Esophagus muscularis mucosa (tissue), 4 donors: ENCODE measurements at places on chromosomes 12 and 14. TPM values are rescaled to one million over a fixed set of nuclear protein-coding genes. Genes with fewer than 3 reads are reported as not detected.

MGST1 gene
- total RNA-seq = 39.8 TPM

STXBP6 gene
- total RNA-seq = 56.8 TPM

TMEM30B gene
- total RNA-seq = 2.2 TPM

ANO6 gene
- total RNA-seq = 141 TPM

NDRG2 gene
- total RNA-seq = 175 TPM

TAMALIN gene
- total RNA-seq = 26.9 TPM

PDZRN4 gene
- 54.0 TPM for total RNA-seq

TAS2R14 gene
- total RNA-seq = 1.7 TPM

GRCh38 chr12:34377243-34378035 is 355.1 kb downstream of the ALG10 start:
- DNase-seq = no peak

DNA sequence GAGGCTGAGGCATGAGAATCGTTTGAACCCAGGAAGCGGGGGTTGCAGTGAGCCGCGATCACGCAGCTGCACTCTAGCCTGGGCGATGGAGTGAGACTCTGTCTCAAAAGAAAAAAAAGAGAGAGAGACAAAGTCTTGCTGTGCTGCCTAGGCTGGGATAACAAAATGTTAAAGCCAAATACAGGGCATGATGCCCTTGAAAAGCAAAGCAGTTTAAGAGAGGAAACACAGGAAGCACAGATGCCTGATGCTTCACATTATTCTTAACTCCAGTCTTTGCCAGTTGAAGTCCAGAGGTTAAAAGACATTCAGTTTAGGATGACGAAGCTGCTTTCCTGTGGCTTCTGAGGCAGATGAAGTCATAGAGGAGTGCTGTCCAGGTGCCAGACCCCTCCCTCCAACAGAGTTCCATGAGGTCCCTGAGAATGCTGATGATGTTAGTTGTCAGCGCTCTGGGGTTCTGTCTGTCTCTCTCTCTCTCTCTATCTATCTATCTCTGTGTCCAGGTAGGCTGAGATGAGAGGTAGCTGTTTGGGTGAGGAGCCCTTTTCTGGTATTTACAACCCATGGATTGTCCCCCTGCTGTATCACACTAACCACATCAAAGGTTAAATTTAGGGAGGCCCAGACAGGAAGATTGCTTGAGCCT is 4.9 kb upstream of the MRPL52 start:
- DNase-seq = no peak

DNA sequence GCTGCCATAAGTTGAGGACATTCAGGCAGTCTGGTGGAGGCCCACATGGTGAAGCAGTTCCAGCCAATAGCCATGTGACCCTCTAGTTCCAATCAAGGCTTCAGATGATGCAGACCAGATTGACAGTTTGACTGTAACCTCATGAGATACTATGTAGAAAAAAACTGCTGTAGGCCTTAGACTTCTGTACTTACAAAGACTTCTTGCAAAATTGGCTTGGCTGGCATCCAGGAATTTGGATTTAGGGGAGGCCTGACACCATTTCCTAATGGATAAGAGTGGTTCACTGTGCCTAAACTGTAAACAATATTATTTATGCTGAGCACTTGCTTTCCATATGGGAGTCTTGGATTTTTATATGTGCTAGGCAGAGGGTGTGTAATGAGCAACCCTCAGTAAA is 76.4 kb downstream of the RGS6 start:
- no peak for DNase-seq

DNA sequence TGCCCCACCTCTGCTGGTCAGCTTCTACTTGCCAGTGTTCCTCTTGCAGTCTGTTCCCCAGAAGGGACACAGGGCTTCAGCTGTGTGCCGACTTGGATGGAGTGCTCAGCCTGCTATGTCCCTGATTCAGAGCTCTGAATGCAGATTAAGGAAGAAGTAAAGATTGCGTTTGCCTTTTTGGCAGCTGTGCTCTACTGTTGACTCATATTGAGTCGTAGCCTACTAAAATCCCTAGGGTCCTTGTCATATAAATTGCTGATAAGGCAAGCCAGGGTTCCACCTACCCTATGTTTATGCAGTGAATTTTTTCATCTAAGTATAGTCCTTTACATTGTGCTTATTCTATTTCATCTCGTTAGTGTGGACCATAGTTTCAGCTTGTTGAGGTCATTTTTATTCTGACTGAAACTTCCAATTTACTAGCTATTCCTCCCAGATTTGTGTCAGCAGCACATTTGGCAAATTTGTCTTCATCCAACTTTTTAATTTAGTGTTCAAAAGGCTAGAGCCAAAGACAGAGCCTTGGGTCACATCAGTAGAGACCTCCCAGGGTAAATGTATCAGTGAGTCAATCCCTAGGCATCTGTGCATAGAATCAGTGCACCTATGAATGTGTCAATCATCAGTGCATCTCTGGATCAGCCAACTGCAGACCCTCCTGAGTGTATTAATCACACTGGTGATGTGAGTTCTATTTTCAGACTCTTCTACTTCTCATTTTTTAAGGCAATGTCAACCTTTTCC is 31.9 kb downstream of the CACNA1C start:
- no peak for DNase-seq

DNA sequence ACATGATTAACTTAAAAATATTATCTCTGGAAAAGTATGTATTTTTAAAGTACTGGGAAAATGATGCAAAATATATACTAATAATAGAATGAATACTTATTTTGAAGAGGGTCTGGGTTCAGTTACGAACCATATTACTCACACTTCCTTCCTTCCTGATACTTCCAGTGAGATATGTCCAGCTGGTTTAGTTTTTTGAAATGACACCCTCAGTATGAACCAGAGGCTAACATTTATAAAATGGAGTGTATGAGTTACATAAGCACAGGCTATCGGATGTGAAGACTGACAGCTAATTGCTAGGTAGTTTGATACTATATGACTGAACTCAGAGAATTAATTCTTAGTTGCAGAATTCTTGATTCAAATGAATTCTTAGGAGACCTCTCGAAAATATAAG is 122.9 kb downstream of the OTOGL start:
- no peak for DNase-seq

- no peak for DNase-seq
Measured at GRCh38 chr14:61628016-61628725, 67.1 kb upstream of the HIF1A start.

DNA sequence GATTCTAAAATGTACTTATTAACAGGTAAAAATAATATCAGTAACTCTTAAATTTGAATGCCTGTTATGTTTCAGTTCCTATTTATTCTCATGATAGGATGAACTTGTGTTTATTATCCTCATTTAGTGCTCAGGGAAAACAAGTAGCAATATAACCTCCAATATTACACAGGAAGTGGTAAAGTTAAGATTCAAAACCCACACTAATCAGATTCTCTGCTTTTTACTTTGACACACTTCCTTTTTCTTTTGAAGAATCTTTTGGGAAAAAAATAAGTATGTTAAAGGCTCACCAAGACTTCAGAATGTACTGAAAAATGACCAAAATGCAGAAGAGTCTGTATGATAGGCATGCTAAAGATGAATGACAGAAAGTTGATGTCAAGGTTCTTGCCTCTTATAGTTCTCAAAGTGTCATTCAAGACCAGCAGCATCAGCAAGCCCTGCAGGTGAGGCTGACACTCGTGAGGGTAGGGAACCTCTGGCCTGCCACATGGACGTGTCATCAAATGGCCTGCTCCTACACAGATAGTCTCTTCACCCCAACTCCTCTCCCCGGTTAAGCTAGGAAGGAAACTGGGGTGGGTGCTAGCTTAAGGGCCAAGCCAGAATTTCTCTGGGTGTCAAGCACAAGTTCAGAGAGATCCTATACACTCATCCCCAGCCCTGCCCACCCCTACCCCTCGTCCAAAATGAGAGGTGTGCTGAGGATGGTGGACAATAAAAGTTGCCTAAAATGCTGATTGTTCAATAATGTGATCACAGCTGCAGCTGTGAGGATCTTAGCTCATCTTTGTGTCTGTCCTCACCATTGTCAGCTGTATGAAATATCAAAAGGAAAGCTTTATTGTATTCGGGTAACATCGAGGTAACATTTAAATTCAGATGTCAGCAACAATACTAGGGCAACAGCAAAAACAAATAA is 6.3 kb downstream of the TBPL2 start:
- no peak for DNase-seq

DNA sequence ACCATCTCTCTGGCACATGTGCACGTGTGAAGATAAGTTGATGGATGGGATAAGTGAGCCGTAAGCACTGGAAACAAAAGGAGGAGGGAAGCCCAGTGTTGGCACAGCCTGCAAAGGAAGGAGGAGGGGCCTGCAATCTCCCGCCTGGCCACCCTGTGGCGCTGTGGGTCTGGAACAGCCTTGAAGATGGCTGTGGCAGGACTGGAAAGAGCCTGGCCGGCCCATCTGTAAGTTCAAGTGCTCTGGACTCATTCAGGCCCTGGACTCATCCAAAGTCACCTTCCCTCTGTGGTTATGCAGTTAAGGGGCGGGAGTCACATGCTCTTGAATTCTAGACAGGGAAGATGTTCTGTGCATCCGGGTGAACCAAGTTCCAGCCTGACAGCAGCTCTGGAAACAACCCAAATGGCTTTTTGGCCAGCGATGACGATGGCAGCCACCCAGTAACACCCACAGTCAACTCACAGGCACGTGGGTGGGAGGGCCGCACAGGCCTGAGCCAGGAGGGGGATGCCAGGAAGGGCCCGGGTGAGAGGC is 50.4 kb downstream of the CHGA start:
- peak; percentile 94 for DNase-seq

DNA sequence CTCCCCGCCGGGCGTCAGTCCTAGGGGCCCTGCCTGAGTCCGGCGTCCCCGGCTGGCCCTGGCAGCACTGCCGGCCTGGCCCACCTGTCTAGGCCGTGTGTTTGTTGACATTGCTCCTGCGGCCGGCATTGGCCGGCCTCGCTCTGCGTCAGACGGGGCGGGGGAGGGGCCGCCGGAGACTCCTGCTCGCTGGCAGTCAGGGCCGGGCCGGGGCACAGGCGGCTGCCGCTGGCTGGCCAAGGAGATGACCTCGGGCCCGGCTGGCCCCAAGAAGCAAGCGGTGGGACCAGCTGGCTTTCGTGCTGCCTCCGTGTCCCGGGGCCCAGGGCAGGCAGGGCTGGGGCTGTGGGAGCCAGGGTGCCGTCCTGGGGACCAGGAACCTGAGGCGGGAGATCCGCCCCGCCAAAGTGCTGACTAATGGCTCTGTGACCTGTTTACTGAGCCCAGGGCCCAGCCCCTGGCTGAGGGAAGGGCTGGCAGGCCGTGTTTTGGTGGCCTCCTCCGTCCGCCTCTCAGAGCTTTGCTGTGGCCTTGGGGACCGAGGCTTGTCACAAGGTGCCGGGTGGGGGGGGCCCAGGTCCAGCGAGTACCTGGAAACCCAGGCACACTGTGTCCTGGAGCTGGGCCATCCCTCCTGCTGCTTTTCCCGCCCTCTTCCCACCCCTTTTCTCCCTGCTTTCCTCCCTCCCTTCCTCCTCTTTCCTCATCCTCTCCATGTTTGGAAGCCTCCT is 1.8 kb downstream of the ULK1 start:
- peak; percentile 96 for DNase-seq

- no peak for DNase-seq
Measured at GRCh38 chr14:86838363-86838762, 1154.6 kb downstream of the GALC start.

DNA sequence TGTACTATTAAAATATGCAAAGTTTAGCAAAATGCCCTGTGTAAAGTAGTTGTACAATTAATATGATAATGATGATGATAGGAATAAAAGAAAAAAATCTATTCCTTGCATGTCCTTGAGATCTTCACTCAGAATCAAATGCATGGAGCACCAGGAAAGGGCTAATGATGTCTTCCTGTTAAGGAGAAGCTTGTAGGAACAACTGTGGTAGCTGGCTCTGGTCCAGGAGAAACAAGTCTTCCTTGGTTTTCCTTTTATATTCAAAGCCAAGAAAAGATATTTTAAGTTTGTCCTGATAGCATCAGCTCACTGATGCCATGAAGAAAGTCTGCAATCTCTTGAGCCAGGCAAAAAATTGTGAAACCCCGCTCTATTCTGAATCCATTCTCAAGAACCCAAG is 138.9 kb downstream of the PIK3C2G start:
- DNase-seq = no peak

- DNase-seq = no peak
Measured at GRCh38 chr12:112876506-112876905, 30.3 kb upstream of the OAS1 start.

- no peak for DNase-seq
Measured at GRCh38 chr14:74932401-74932901, 9.4 kb upstream of the RPS6KL1 start.

- no peak for DNase-seq
Measured at GRCh38 chr14:92199763-92200162, 78.0 kb downstream of the CPSF2 start.

GRCh38 chr12:47822401-47822800 is 2.7 kb upstream of the HDAC7 start:
- DNase-seq = no peak

DNA sequence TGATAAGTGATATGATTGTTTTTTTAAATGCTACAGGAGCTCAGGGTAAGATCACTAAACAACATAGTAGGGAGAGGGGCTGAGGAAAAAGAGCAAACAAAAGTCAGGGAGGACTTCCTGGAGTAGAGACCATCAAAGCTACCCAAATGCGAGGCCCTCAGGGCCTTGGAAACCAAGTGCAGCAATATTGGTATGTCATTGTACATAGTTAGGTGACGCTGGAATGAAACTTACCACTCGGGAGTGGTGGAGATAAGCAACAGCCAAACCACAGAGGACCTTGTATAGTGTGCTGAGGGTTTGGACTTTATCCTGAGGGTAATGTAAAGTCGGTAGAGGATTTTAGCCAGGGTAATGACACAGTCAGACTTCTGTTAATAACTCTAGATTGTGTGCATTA is 13.8 kb downstream of the KITLG start:
- no peak for DNase-seq

GRCh38 chr12:94415066-94415465 is 44.6 kb downstream of the CEP83 start:
- DNase-seq = no peak

- no peak for DNase-seq
Measured at GRCh38 chr14:89429199-89430181, 12.5 kb upstream of the FOXN3 start.

GRCh38 chr12:66176105-66176900 is 6.5 kb upstream of the TMBIM4 start:
- no peak for DNase-seq

DNA sequence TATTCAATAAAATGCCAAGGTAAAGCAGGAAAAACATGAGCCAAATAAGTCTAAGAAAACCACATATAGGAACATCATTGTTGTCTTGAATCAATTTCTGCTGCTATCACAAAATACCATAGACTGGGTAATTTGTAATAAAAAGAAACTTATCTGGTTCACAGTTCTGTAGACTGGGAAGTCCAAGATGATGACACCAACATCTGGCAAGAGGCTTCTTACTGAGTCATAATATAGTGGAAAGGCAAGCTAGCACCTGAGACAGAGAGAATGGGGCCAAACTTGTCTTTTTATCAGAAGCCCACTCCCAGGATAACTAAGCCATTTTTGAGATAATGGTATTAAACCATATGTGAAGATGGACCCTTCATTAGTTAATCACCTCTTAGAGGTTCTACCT is 975.9 kb downstream of the FLRT2 start:
- no peak for DNase-seq
